ENCODE measurements at places on chromosomes 12 and 14.

DNA sequence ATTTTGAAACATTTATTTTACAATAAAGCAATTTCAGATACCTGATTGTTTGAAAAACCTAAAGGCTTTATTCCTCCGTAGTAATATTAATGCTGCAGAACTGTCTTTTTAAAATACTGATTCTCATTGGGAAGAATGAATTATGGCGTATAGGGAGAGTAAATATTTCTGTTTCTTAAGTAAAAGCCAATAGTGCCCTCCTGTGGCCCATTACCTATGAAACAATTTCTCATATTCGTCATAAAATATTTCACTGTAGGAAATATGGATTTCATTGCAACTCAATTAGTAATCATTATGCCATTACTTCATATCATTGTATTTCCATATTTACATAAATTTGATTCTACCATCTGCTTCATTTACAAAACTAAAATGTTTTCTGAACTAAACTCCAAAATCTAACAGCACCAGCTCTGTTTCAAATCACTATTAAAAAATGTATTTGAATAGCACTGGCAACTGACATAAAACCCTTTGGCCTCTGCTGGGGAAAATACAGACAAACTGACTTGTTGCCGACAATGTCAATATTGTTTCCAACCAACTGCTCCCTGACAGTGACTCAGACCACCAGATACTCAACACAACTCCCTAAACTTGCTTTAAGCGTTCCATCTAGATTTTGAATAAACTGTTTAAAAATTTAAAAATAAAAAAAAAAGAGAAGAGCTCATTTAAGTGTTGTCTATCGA lies 290.3 kb downstream of the NAV3 start:
- peak; percentile 80 for DNase-seq

GRCh38 chr12:67315661-67316060 lies 46.5 kb downstream of the CAND1 start:
- peak; percentile 55 for DNase-seq

- no peak for DNase-seq
Observed at GRCh38 chr14:97959251-97959650, 1162.1 kb downstream of the VRK1 start.

- no peak for DNase-seq
Observed at GRCh38 chr14:59208224-59208814, 19.9 kb downstream of the DAAM1 start.

GRCh38 chr14:22314183-22314820 lies 274.7 kb downstream of the DAD1 start:
- DNase-seq, result peak; percentile 79

DNA sequence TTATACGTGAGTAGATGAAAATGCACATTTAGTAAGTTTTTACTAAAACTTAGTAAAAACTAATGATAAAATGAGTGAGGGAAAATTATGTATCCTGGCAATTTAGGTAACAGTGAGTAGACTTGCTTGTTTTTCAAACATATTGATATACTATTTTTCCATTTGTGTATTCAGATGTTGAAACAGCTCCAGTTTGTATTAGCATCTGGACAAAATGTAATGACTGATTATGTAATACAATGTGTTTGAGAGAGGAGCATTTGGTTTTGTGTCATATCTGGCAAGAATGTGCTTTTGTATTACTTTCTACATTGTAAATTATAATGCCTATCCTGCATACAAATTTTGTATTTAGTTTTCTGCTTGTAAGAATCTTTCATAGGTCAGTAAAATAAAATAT lies 5.6 kb downstream of the CNOT2 start:
- DNase-seq, result no peak

DNA sequence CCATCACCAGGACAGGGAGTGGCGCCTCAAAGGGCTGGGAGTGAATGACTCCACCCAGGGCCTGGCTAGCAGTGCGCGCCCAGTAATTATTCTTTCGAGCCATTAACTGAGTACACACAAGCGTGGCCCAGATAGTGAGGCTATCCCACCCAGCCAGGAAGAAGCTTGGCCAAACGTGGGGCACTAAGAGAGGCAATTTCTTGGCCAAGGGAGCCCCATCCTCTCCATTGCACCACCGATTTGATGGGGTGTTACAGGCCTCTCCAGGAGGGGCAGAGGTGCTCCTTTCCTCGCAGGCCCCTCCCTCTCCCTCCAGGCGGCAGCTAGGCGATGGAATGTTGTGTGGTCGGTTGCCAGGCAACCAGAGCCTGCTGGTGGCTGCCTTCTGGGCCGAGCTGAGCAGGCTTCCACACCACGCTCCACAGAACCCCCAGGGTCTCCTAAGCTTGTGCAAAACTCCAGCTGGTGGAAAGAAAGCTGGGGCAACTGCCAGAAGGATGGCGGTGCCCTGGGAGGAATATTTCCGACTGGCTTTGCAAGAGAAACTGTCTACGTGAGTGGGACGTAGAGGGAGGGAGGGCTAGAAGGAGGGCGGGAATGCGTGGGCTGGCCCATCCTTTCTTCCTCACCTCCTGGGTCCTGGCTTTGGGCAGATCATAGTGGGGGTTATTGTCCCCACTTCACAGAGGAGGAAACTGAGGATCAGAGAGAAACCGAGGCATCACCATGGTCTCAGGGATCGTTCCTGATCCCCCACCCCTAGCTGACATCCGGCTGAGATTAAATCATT lies at the start of gene CFAP73:
TSS of gene CFAP73 (plus strand) at position 364 of the 790 bp plus-strand sequence. CDS start at position 498, 134 bp downstream.
- peak; percentile 25 for DNase-seq

DNA sequence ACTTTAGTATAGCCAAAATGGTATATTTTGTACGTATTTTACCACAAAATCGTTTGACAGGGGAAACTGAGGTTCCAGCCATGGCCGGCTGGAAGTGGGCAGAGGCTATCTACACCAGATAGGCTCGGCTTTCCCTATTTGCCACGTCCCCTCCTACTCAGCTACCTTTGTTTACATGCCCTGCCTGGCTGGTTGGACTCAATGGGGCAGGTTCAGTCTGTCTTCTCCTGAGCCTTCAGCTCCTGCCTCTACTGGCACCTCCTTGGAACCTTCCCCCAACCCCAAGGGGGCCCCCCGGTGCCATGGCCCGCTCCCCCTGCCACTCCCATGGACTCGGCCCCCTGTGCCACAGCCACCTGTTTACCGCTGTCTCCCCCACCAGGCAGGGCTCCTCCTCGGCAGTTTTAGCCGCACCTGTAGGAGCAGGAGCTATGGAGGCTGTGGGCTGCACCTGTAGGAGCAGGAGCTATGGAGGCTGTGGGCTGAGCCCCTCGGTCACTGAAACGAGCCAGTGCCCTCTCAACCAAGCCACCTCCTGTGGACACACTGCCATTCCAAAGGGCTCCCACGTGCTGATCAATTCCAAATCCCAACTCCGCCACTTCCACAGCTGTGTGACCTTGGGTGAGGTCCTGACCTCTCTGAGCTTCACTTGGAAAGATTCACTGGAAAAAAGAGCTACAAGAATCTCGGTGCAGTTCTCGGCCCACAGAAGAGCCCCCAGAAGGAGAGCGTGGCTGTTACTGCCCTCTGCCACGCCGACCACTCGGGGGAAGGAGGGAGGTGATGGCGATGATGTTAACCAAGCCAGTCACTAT lies 62.2 kb downstream of the NCOR2 start:
- no peak for DNase-seq

- DNase-seq, result no peak
Observed at GRCh38 chr14:105305345-105305744, 4.5 kb upstream of the BRF1 start.

DNA sequence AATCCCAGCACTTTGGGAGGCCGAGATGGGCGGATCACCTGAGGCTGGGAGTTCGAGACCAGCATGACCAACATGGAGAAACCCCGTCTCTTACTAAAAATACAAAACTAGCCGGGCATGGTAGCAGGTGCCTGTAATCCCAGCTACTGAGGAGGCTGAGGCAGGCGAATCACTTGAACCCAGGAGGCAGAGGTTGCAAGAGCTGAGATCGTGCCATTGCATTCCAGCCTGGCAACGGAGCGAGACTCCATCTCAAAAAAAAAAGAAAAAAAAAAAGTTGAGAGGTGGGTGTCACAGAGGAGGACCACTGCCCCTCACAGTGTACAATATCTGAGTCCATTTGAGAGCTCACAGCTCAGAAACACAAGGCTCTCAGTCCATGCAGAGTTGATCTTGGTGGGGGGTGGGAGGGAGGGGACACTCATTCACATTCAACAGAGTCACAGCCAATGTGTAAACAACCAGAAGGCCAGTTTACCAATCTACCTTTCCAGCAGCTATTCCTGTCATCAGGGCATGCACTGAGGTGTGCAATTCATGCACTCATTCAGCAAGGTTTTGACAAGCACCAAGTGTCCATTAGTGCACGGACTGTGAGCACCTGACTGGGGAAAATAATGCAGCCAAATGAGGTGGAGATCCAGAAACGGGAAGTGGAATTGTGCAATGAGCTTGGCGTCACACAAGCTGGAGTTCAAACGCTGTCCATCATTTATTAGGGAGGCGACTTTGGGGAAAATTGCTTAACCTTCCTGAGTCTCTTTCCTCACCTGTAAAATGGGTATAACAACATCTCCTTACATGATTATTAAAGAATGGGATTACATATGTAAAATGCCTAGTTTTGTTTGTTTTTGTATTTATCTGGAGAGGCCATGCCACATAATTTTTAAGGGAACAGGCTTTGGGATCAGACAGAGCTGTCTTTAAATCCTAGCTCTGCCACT lies 4.4 kb upstream of the EIF5 start:
- peak; percentile 84 for DNase-seq

DNA sequence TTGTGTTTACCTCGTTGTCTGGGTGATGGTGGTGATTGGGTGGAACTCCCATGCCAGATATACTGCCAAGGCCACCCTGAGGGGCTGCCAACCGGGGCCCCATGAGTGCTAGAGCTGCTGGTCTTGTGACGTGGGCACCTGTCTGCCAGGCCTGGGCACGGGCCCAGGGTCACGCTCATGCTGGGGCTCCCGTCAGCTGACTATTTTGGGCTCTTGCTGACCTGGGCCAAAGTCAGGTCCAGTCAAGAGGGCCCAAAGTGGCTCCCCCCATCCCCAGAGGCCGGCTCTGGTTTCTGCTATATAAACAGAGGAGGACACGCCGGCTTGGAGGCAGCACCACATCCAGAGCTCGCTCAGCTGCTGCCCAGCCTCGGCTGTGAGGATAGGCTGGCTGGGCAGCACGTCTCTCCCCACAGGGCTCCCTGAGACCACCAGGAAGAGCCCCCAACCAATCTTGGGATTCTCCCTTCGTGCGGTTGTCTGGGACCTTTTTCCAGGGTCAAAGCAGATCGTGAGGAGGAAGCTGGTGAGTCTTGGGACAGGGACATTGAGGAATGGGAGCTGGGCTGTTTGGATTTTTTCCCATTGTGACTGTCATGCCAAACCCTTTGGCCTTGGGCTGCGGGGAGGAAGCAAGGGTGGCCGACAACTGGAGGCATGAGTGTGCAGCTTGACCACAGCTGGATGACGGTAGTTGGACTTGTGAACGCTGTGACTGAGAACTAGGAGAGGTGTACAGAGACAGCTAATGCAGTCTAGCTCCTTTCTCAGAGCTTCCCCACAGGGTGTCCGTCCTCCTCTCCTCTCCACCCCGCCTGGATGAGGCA lies 7.6 kb upstream of the NR4A1 start:
- no peak for DNase-seq

- no peak for DNase-seq
Observed at GRCh38 chr12:57750561-57751431, 1.3 kb downstream of the CDK4 start.

- no peak for DNase-seq
Observed at GRCh38 chr12:89250636-89251035, 101.7 kb downstream of the DUSP6 start.

DNA sequence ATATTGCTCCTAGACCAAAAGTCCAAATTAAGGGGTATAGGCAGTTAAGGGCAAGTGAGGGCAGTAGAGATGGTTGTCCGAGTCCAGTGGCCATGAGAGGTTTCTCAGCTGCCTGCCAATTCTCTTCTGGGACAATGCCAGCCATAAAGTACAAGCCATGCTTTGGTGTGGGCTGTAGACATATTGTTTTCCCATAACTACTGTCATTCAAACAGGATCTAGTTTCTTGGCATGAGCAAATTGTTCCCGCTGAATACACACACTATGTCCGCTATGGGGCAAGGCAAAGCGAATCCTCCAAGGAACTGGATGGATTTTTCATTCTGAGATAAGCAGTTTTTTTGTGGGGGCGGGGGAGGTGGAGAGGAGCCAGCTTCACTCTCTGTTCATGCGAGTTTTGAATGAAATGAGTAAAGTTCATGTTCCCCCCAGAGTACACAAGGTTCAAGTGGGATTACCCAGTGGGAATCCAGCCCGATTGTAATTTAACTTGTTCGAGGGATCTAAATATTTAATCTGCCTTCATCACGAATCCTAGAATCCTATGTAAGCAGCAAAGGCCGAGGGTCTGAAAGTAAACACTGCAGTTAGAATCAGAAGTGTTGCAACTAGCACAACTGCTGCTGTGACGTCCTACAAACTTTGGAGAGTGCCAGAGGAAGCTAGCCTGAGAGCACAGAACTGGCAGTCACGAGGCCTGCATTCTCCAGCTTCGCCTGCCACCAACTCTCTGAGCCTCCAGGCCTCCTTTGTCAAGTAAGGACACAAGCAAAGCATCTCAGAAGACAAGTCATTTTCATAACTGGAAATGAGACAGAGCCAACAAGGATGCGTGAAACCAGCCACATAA lies 137.0 kb downstream of the CRADD start:
- DNase-seq, result no peak

DNA sequence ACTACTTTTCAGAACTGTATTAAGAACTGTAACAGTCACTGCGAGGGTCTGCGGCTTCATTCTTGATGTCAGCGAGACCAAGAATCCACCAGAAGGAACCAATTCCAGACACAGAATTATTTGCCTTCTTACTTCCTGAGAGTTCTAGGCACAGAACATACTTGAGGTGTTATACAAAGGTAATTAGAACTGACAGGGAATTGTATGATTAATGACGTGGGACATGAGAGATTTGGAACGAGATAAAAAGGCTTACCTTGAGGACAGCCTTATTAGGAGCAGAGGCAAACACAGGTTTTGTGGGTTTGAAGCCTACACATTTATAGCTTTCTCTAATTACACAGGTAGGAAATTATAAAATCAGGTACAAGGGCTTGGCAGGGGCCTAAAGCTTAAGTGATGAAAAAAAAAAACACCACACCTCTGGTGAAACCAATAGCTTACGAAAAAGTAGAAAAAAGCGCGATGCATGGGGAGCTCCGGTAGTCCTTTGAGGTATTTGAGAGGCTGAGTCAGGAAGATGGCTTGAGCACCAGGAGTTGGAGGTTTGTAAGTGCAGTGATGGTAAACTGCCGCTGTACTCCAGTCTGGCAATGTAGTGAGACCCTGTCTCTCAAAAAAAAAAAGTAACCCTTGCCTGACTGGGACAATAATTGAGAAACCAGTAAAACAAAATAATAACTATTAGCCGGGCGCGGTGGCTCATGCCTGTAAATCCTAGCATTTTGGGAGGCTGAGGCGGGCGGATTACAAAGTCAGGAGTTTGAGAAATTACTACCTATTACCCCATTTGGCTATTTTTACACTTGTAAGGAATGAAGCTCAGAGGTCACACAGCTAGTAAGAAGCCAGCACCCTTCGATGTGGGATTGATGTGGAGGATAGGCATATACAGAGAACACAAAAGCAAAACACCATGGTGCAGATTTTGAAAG lies 795 bp upstream of the ACOT2 start:
- no peak for DNase-seq

GRCh38 chr12:57000393-57000792 lies 6.0 kb downstream of the ZBTB39 start:
- DNase-seq, result no peak

- DNase-seq, result no peak
Observed at GRCh38 chr14:91089958-91090535, 23.8 kb upstream of the DGLUCY start.

GRCh38 chr14:75487155-75487671 lies 35.1 kb upstream of the BATF start:
- DNase-seq, result no peak

- DNase-seq, result no peak
Observed at GRCh38 chr14:105422695-105423487, 3.3 kb downstream of the MTA1 start.
